Esophagus squamous epithelium (tissue), 5 donors: ENCODE measurements at places on chromosomes 5 and 9. TPM values are rescaled to one million over a fixed set of nuclear protein-coding genes. Genes with fewer than 3 reads are reported as not detected.

DNA sequence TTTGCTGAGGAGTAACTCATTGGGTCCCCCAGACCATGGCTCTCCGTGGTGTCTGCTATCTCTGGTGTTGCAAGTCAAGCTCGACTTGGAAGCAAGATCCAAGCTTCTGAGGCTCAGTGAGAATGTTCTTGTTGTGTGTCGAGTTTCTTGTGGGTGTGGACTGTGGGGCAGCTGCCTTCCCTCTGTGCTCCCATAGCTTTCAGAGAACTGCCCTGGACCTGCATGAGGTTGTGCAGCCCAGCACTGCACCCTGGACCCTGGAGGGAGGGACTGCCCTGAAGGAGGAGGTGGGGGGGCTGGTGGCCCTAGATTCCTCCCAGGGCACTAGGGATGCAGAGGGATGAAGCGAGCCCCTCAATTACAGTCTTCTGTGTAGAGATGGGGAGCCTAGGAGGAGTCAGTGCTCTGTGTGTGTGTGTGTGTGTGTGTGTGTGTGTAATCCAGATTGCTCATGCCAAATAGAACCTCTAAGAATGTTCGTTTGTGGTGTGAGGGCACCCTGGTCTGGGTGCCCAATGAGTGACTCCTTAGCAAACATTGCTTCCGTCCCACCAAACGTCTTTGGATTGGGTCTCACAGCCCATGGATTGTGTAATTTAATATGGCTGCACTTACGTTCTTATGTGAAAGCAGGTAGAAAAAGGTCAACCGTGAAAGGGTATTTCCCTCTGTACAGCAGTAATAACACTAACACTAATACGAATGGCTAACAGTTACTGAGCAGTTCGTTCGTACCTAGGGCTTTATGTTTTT, 143.3 kb upstream of the LMX1B start:
- DNase-seq: no peak
- H3K4me1 ChIP-seq: no peaks in the 10 kb centered on the region
- H3K36me3 ChIP-seq: no peaks in the 10 kb centered on the region
- H3K4me3 ChIP-seq: no peak overlapping the region
- H3K27me3 ChIP-seq: no peaks in the 10 kb centered on the region

DNA sequence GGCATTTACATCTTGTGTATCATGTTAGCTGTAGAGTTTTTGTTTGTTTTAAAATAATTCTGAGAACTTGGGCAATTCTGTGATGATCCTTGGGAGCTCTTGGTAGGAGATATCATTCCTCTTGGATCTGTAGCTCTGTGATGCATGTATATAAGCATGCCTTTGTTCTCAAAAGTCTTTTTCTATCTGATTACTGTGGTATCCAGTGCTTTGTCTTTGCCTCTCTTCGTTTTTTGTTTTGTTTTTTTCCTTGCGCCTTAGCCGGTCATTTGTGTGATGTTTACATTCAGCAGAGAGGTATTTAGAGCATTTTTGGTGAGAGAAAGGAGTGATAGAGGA, 110.0 kb downstream of the PAM start:
- no peaks in the 10 kb centered on the region for H3K36me3 ChIP-seq
- H3K4me3 ChIP-seq: peak overlapping the region; percentile 48
- no peaks in the 10 kb centered on the region for H3K4me1 ChIP-seq
- no peaks in the 10 kb centered on the region for H3K27me3 ChIP-seq

DNA sequence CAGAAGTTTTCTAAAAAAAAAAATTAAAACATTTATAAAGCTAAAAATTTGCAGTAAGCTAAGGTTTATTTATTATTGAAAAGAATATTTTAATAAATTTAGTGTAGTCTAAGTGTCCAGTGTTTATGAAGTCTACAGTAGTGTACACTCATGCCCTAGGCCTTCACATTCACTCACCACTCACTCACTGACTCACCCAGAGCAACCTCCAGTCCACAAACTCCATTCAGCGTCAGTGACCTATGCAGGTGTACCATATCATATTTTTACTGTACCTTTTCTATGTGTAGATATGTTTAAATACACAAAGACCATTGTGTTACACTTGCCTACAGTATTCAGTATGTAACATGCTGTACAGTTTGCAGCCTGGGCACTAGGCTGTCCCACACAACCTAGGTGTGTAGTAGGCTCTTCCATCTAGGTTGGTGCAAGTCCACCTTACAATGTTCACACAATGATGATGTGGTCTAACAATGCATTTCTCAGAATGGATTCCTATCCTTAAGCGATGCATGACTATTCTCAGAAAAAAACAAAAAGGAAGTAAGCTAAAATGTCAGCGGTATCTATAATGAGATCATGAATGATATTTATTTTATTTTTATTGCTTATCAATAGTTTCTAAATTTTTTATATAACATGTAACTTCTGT, 336.7 kb downstream of the AGTPBP1 start:
- no peaks in the 10 kb centered on the region for H3K36me3 ChIP-seq
- no peak for DNase-seq
- no peak overlapping the region for H3K27ac ChIP-seq
- H3K27me3 ChIP-seq: no peaks in the 10 kb centered on the region

QRFP gene
- 0.18 TPM for total RNA-seq

LCN2 gene
- 931 TPM for total RNA-seq
